RPMI7951 (cell line): ENCODE measurements at places on chromosomes 3 and 15. TPM values are rescaled to one million over a fixed set of nuclear protein-coding genes. Genes with fewer than 3 reads are reported as not detected.

DNA sequence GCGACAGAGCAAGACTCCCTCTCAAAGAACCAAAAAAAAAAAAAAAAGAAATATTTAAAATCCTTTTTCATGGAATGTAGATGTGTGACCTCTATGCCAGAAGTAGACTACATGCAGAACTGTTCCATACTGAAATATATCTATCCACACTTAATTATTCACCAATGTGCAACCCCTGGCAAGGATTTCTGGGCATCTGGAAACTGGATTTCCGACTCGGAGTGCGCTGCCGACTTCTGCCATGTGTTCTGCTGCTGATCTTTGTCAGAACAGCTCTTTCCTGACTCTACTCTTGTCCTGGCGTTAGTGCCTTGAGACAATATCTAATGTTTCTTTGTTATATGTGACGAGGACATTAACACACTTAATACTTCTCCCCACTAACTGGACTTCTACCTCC, 11.7 kb downstream of the LIPH start:
- no peak for DNase-seq

- no peak for DNase-seq
Observed at GRCh38 chr15:86042226-86042625, 37.4 kb upstream of the AGBL1 start.

DNA sequence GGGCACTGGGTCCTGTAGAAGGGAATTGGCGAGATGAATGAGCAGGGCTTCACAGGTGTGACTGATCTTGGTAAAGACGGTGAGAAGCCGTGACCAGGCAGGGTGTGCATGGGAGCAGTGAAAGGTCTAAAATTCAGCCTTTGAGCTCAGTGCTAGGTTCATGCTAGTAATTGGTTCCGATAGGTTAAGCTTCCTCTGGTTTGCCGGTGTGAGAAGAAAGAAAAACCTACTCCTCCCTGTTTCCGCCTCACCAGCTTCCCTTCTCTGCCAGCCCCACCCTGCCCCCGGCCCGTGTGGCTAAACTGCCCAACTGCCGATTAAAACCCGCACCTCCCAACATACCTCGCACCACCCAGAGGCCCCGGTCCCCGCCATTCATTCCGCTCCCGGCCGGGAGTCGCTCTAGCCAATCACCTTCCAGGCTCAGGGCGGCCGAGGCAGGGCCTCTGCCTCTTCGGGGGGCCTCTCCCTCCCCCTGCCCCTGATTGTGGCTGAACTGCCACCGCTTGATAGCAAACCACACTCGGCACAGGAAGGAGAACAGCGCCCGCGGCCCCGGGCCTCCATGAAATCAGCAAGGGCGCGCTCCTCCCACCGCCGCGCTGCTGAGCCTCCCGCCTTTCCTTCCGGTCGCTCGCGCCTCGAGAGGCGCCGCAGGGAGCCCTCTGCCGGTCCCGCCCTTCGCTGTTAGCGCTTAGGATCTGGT, 7.3 kb upstream of the NRROS start:
- peak; percentile 87 for DNase-seq

GRCh38 chr3:43770426-43771103, 79.8 kb downstream of the ABHD5 start:
- DNase-seq: peak; percentile 88

The MESP2 gene
- 1.8 and 2.6 TPM in 2 replicates for total RNA-seq

DNA sequence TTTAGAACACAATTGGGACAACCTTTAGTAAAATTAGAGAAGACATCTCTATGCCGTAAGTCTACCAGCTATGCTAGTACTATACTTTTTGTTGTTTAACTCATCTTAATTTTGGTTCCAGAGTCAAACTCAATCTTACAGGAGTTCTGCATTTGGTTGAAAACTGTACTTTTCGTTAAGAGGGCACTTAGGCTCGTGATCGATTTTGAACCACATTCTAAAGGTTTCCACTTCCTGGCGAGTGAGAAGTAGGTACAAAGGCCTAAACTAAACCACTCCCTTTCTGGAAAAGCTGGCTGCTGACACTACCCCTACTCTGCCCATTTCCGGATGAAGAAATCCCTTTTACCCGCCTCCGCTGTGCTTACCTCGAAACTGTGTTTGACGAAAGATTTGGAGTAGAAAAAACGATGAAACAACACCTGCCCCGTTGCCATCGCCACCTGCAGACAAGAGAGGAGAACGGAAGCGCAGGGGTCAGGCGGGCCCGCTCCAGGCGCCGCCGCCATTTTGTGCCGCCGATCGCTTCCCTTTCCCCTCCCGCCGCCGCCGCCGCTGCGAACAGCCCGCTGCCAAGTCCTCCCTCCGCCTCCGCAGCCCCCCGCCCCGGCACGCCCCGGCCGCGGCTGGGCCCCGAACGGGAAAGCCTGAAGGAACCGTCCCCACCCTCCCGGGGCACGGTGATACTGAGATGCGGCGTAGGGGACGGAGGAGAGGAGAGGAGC, 748 bp downstream of the CCNL1 start:
- DNase-seq: peak; percentile 42

DNA sequence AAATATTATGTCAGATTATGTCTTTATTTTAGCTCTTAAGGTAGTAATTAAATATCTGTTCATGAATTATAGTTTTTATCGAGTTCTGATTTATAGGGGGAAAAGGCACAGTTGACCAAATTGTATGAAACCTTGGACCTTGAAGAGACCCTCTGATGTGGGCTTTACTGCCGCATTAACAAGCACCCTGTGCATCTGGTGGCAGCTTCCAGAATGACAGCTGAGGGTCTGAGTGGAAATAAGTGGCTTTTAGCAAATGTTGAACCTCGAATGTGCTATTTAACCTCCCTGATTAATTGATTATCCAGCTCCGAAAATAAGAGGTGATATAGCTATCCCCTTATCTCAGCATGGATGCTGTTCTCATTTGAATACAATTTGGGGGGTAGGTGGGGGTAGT, 87.0 kb downstream of the TMEM108 start:
- DNase-seq: no peak

- no peak for DNase-seq
Observed at GRCh38 chr3:127411083-127411727, 123.4 kb upstream of the PRR20G start.

The PGBD4 gene
- total RNA-seq: 1.5 and 2.5 TPM in 2 replicates

GRCh38 chr3:12316729-12317351, 28.0 kb downstream of the PPARG start:
- DNase-seq: no peak

The CFAP92 gene
- 0.36 TPM in 1 of 2 replicates, not detected in the other for total RNA-seq

GRCh38 chr15:56725386-56725785, 7.9 kb downstream of the ZNF280D start:
- no peak for DNase-seq

GRCh38 chr15:98803228-98804056, 155.1 kb downstream of the IGF1R start:
- peak; percentile 44 for DNase-seq
